NCI-H1105 (cell line): ENCODE measurements at places on chromosomes 11 and 22.
A peak's percentile ranks its signal among the peaks of the same experiment; 100 is the strongest.

- DNase-seq = no peak
Measured at GRCh38 chr11:1828542-1828941, 6.2 kb upstream of the SYT8 start.

DNA sequence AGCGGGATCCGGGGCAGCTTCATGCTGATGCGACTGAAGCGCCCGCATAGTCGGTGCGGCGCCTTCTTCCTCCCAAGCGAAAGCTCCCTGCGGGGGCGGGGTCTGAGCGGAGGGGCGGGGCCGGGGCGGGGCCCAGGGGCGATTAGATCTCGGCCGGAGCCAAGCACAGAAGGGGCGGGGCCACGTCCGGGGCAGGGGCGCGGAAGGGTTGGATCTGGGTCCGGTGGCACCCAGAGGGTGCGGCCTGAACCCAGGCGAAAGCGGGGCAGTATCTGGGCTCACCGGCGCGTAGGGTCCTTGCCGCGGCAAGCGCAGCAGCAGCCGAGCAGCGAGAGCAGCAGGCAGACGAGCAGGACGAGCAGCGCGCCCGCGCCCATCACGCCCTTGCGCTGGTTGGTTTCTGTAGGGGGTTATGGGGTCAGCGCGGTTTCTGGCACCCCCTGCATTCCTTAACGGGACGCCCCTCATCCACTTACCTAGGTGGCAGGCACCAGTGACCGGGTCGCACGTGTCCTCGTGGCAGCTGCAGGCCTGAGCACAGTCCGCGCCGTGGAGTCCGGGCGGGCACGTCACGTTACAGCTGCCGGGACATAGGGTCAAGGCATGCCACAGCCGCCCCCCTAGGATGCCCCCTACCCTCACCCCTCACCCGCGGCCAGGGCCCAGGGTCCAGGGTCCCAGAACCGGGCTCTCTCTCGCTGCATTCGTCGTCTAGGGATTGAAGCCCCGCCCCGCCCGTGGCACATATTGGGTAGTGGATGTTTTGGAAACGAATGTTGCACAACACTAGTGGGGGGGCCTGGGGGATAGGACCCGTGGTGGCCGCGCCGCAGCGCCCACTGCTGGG lies 8.1 kb downstream of the SCARF2 start:
- DNase-seq = peak; percentile 57

- no peak for DNase-seq
Measured at GRCh38 chr22:17639247-17639741, 737 bp downstream of the BCL2L13 start.

- DNase-seq = no peak
Measured at GRCh38 chr11:21007297-21007696, 337.9 kb downstream of the NELL1 start.

DNA sequence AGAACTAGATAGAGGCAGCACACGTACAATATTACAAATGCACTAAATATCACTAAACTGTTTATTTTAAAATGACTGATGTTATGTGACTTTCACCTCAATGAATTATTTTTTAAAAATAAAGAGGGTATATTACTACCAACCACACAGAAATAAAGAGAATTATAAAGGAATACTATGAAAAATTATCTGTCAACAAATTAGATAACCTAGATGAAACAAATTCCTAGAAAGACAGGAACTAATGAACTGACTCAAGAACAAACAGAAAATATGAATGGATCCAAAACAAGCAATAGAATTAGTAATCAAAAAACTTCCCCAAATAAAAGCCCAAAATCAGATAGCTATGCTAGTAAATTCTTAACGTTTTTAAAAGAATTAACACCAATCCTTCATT lies 10.3 kb downstream of the ZNF280B start:
- DNase-seq = no peak

GRCh38 chr11:118215262-118215661 lies 9.5 kb downstream of the JAML start:
- no peak for DNase-seq

- DNase-seq = peak; percentile 6
Measured at GRCh38 chr11:114179234-114179941, 116.8 kb upstream of the NNMT start.

DNA sequence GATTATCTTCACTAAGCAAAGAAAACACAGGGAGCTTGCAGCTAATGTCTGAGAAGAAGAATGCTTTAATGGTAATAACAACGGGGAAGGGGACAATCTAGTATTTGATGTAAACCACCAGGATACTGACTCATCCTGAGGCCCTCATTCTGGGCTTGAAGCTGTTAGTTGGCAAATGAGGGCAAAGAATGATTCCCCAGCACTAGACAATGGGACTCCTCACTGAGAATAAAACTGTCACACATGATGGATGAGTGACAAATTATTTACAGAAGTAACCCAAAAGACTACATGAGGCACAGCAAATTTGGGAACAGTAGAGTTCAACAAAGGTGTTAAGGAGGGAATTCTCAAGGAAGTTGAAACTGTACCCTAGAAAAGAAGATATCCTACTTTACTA lies 76.3 kb downstream of the FAM168A start:
- no peak for DNase-seq

DNA sequence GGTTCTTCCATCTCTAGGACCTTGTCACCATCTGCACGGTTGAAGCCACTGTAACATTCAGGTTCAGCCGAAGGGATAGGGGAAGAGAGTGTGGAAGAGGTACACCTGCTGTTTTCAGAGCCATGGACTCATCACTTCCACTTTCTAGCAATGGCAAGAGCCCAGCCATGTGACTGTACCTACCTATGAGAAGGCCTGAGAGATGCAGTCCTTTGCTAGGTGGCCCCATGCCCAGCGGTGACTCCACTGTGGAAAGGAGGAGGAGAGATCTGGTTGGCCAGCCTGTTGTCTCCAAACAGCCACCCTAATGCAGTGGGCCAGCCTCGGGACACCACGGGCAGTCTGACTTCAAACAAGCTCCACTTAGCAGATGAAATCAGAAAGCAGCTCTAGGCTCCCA lies 16.0 kb downstream of the RASD2 start:
- DNase-seq = no peak

DNA sequence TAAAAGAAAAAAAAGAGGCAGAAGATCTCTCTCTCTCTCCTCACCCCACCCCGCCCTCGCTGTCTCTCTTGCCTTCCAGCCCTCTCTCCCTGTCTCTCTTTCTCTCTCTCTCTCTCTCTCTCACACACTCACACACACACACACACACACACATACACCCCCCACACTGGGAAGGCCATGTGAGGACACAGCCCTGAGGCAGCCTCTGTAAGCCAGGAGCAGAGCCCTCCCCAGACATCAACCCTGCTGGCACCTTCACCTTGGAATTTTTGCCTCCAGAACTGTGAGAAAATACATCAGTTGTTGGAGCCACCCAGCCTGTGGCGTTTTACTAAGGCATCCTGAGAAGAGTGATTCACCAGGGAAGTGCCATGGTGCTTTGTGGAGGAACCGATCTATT lies 14.7 kb downstream of the APOL3 start:
- no peak for DNase-seq

GRCh38 chr11:109788948-109789490 lies 304.2 kb upstream of the ZC3H12C start:
- DNase-seq = no peak

GRCh38 chr11:16713594-16713993 lies 24.9 kb upstream of the C11orf58 start:
- DNase-seq = no peak

GRCh38 chr11:106821291-106821690 lies 197.0 kb downstream of the GUCY1A2 start:
- no peak for DNase-seq

GRCh38 chr11:15569305-15570025 lies 454.7 kb downstream of the INSC start:
- no peak for DNase-seq

DNA sequence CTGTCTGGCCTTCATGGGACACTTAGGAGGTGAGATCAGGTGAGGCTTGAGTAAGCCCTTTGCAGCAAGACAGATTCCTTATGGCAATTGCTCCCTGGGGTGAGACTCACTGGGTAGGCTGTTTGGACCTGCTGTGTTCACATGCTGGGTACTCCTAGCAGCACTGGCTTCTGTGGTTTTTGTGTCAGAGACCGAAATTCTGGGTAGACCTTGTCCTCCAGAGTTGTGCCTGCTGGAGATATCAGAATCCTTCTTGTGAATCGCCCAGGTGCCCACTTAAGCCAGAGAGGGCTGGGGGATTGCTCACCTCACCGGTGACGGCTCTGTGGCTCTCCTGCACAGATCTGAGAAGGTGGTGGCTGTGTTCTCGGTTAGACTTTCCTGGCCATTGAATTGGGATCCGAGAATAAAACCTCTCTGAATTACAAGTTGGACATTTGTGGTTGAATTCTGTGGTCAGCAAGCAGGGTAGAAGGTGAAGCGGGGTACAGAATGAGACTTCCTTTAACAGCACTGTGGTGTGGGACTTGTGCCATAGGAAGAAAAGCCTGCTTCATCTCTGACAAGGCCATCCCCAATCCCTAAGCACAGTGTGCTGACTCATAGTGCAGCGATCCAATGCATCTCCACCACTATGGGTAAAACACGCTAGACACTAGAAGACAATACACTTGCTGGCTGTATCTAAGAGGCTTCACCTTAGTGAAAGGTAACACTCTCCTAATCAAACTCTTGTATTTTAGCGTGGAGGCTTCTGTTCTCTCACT lies 52.5 kb upstream of the TTC12 start:
- no peak for DNase-seq

GRCh38 chr22:28568099-28568498 lies 111.5 kb downstream of the TTC28 start:
- DNase-seq = no peak

DNA sequence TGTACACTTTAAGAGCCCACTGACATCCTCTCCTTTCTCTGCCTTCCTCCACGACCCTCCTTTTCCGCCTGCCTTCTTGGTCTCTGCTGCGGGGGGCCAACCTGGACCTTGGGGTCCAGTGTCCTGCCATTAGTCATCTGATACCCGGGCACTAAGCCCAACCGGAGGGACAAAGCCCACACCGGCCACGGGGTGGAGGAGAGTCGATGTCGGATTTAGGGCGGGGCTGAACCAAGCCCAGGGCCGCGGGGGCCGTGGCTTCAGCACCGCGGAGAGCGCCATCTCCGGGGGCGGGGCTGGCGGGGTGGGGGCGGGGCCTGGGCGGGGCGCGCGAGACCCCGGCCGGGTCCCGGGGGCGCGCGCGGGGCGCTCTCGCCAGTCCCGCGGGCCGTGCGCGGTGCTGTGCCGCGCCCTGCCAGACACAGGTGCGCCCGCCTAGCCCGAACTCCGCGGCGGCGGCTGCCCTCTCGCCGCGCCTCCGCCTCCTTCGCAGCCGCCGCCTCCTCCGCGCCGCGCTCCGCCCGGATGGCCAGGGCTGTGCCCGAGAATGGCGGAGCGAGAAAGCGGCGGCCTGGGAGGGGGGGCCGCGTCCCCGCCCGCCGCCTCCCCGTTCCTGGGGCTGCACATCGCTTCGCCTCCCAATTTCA lies at the start of gene MAPK8IP1:
MAPK8IP1 (plus strand) TSS at position 378 of the 647 bp plus-strand sequence; CDS start at position 548, 170 bp downstream.
- DNase-seq = peak; percentile 77

DNA sequence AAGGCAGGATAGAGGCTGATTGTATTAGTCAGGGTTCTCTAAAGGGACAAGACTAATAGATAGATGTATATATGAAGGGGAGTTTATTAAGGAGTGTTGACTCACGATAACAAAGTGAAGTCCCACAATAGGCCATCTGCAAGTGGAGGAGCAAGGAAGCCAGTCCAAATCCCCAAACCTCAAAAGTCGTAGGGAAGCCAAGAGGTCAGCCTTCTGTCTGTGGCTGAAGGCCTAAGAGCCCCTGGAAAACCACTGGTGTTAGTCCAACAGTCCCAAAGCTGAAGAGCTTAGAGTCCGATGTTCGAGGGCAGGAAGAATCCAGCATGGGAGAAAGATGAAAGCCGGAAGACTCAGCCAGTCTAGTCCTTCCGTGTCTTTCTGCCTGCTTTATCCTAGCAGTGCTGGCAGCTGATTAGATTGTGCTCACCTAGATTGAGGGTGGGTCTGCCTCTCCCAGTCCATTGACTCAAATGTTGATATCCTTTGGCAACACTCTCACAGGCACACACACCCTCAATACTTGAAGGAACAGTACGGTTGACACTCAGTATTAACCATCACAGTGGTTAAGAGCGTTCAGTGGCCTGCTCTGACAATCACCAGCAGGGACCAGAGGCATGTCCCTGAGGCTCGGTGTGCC lies 135.6 kb downstream of the CSNK2A3 start:
- DNase-seq = no peak

DNA sequence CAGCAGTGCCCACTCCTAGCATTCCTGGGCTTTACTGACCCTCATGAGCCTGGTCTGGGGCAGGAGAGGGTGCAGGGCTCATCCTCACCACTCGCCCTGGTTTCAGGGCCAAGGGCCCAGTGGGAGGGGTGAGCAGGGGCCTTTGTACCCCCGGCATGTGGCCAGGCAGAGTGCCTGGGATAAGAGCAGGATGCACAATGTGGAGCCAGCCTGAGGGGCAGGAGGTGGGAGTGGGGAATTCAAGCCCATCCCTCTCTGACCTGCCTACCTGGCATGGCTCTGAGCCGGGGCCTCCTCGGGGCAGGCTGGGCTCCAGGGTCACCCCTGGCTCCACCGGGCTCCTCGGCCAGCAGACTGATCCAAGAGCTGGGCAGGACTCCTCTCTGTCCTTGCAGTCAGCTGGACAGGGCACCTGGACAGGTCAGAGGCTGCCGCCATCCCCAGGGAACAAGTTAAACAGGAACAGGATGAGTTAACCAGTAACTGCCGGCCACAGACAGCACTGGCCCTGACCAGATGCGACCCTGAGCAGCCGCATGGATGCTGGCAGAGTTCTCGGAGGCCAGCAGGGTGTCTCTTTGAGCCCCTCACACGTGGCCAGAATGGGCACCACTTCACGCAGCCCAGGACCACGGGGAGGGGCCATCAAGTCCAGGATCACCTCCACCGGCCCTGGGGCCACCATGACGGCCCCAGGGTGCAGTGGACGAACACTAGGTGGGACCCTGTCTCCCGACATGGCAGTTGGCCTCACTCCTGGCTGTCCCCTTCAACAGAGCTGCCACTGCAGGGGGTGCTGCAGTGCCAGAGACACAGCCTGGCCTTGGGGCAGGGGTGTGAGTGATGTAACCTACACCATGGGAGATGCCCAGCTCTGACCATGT lies 5.0 kb downstream of the SIGIRR start:
- no peak for DNase-seq

- DNase-seq = no peak
Measured at GRCh38 chr11:68261006-68261405, 10.8 kb downstream of the C11orf24 start.

DNA sequence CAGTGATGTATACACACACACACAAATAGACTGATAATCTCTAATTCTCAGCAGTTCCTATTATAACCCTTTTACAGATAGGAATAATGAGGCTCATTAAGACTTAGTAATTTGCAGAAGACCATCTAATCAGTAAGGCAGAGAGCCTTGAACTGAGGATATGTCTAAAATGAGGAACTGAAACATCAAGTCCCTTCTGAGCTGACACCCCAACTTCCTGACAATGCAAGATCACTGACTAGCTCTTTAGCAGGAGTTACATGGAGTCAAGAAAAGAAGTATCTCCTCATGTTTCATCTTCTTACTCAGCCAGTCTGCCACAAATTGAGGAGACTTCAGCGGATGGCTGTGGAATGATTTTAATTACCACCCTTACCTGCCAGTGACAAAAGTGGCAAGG lies 193.0 kb downstream of the MSANTD4 start:
- no peak for DNase-seq

GRCh38 chr11:12200991-12201985 lies 90.9 kb downstream of the MICAL2 start:
- no peak for DNase-seq
